D341Med (cell line): ENCODE measurements at places on chromosomes 7 and 10.

DNA sequence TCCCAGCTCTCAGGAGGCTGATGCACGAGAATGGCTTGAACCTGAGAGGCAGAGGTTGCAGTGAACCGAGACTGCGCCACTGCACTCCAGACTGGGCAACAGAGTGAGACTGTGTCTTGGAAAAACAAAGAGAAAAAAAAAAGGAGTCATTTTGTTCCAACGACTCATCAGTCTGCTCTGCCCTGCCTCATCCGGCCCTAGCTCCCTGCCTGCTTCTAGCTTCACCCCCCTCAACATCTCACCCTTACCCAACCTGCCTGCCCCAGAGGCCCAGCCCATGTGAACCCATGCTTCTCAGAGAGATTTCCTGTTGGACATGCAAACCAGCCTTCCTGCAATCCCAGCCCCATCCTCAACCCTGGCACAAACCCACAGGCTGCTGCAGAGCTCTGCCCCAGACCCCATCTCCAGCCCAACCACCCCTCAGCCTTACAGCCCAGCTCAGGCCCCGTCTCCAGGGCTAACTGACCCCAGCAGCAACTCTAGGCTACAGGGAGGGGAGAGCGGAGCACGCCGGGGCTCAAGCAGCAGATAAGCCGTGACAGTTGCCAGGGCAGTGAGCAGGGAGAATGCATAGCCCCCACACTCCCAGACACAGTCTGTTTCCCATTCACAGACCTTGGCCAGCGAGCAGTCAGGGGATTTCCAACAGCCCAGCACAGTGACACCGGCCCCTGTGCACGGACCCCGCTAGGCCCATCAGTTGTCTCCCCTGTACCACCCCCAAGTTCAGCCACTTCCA lies 86.0 kb upstream of the KCTD7 start:
- DNase-seq = no peak

- DNase-seq = no peak
Measured at GRCh38 chr7:24828891-24829661, 71.8 kb upstream of the GSDME start.

DNA sequence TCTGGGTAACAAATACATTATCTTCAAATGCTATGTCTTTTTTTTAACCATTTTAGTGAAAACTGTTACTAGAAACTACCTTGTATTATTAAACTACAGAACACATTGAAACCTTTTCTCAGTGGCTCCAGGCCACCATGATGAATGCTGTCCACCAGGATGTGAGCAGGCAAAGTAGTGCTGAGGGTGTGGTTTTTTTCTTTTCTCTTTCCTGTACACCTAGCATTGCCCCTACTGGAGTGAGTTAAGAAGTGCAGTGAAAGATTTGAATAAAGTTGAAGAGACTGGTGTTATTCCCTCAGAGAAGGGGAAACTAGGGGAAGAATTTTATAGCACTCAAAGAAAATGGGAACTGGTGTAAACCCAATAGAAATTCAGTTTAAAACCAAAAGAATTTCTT lies 120.0 kb upstream of the SAMD8 start:
- DNase-seq = peak; percentile 35

DNA sequence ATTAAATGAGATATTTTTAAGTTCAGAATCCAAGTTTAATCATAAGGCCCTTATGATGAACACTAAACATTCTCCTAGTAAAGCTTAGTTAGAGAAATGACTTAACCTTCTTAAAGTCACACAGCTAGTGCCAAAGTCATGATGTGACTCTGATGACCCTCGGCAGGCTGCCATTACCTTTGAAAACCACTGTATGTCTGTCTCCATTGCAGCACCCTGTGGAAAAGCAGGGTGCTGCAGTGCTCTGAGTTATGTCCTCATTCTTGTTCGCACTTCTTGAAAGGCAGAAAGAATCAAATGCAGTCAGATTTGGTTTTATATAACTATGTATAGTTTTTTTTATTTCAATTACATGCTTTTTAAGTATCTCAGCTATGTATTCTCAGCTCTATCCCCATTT lies 105.0 kb downstream of the PHTF2 start:
- DNase-seq = peak; percentile 38

- no peak for DNase-seq
Measured at GRCh38 chr10:100614429-100615095, 78.8 kb downstream of the HIF1AN start.

DNA sequence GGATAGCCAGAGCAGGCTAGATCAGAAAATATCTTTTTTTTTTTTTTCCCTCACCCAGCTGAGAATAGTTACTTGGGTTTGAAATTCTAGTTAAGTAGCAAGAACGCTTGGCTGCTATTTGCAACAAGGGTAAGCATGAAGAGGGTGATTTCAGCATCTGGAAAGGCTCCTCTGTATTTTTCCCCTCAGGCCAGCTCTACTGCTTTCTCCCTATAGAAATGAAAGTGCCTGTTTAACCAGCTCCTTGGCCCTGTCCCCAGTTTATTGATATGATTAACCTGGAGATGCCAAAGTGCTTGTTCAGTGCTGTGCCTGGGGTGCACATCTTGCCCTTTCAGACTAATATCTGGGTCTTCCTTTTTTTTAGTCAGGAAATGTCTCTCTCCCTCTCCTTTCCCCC lies 37.1 kb downstream of the AP3M1 start:
- no peak for DNase-seq

GRCh38 chr10:108443636-108444035 lies 1279.1 kb upstream of the SORCS1 start:
- DNase-seq = no peak

- DNase-seq = no peak
Measured at GRCh38 chr10:6074489-6075301, 12.5 kb upstream of the IL2RA start.

DNA sequence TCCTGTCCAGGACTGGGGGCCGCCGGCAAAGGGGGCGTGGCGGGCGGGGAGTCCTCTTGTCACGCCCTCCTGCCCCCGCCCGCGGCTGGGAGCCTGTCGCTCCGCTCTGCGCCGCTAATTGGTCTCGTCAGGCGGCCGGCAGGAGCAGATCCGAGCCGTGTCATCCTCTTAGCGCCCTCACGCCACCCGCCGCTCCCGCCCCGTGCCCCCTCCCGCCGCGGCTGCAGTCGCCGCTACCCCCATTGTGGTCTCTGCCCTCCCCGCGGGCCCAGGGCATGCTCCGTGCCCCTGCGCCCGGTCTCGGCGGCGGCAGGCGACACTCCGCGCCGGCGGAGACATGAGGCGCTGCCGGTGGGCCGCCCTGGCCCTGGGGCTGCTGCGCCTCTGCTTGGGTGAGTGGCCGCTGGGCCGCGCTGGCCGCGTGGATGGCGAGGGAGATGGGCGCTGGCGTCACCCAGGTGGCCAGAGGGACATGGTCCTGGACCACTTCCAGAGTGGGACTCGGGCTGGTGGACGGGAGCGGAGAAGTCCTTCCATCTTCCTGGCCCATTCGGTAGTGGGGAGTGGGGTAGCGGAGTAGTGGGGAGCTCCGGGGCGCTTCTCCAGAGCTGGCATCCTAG lies at the start of gene CDHR1:
CDHR1 (plus strand) TSS at position 114 of the 620 bp plus-strand sequence; CDS start at position 338, 224 bp downstream.
- DNase-seq = peak; percentile 80

DNA sequence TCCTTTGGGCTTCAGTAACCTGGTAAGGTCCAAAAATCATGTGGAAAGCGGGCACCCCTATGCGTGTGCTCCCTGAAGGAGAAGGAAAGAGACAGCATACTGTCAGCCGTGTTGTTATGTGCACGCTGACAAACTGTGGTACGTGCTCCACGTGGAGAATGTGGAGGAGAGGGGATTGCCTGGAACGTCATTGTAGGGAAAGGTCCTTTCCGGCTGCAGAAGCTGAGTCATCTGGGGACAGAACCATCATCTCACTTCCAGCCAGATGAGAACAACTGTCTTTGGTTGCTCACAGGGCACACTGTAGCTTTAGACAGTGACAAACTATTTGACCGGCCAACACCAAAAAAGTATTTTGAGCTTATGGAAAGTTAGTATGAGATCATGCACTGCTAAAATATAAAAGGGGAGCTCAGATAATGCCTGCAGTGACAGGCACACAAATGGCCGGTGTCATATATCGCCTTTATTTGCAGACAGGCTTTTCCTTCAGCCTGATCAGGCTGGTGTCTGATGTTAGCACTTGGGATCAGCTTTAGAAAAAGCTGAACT lies 38.8 kb upstream of the GRB10 start:
- DNase-seq = no peak

DNA sequence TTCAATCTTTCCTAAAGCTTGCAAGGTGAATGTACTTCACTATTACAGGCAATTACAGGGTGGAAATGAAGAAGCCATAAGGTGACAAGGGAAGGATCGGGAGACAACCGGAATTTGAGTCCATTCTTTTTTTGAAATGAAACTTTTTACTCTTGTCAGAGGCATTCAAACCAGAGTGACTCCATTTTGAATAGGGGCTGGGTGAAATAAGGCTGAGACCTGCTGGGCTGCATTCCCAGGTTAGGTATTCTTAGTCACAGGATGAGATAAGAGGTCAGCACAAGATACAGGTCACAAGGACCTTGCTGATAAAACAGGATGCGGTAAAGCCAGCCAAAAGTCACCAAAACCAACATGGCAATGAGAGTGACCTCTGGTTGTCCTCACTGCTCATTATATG lies 363.3 kb downstream of the TYW1 start:
- no peak for DNase-seq
